Left cardiac atrium (tissue), 4 donors: ENCODE measurements at places on chromosomes 5 and 9. TPM values are rescaled to one million over a fixed set of nuclear protein-coding genes. Genes with fewer than 3 reads are reported as not detected.

Gene FAM81B
- 8.6 TPM for total RNA-seq

Gene SOHLH1
- not detected for total RNA-seq

Gene GPR150
- total RNA-seq = not detected

Gene GABRA1
- total RNA-seq = not detected

Gene GKAP1
- 12.5 TPM for total RNA-seq

Gene PRSS3
- not detected for total RNA-seq

GRCh38 chr5:177380805-177381126 lies 3.5 kb upstream of the SLC34A1 start:
- no peak for DNase-seq

DNA sequence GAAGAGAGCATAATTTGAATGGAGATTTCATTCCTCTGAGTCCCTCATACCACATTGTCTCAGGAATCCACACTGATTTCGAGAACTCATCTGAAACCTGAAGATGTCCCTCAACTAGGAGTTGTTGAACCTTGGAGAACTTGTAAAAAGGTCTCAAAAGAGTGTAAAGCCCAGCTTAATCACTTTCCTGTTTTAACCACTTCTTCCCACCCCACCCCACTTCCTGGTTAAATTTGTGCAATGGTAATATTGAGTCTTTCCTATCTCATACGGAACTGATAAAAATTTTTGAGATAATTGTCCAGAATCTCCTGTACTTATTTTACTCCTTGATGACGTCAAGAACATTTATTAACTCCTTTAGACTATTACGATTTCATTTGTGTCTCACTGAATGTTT lies 240.7 kb downstream of the ARRDC3 start:
- DNase-seq = no peak

- DNase-seq = no peak
Measured at GRCh38 chr5:137500615-137501225, 1.6 kb upstream of the SPOCK1 start.

DNA sequence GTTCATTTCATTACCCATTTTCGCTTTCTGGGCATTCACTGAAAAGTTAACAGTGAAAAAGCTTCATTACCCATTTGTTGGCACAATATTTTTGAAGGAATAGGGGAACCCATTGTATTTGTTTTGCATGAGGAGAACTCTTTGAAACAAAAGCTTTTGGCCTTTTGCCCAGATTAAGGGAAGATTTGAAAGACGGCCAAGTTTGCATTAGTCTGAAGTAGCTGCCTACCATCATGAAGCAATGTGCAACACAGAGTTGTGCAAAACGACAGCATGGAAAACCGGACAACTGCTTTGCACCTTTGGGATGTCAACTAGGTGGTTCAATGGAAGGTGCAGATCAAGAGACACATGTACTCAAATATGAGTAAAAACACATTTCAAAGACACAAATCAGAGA lies 84.9 kb downstream of the TRPM3 start:
- no peak for DNase-seq

- no peak for DNase-seq
Measured at GRCh38 chr9:86324308-86324707, 29.9 kb downstream of the TUT7 start.

GRCh38 chr5:98314292-98314691 lies 459.2 kb upstream of the RGMB start:
- DNase-seq = no peak

DNA sequence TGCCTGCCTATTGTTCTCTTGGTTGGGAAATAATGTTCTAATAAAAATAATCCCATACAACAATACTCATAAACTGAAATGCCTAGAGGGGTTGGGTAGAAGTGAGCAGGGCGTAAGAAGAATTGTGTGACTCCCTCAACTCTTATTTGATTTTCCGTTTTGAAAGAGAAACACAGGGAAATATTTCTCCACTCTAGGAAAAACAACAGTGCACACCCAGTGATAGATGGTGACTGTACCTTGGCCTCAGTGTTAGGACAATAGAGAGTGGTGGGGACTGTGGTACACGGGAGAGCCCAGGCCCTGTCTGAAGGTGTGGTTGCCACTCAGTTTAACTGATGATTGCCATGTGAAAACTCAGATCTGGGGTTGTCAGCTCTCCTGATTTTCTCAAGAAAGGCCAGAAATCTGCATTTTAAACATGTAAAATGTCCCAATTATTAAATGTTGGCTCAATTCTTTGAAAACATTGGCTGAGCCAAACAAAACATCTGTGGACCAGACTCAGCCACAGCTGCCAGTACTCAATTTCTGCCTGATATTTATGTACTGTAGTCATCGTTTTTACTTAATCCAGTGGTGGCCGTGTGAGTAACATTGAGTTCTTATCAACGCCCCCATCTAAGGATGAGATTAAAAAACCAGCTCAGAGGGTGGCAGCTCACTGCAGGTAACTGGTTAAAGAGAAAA lies 103.8 kb upstream of the ZNF618 start:
- DNase-seq = no peak

DNA sequence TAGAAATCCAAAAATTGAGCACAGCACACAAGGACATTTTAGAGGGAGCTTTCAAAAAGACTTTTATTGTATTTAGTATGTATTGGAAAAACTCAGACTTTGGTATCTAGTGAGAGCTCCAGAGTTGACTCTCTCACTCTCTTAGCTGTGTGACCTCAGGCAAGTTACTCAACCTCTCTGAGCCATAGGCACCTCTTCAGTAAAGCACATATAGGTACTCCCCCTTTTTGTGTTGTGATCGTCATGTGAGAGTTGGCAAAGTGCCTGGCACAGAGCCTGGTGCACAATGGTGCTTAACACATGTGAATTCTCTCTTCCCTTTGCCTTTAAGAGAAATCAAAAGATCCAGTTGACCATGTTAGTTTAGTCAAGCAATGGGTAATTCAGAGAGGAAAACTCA lies 186.2 kb downstream of the TMEM38B start:
- DNase-seq = no peak

DNA sequence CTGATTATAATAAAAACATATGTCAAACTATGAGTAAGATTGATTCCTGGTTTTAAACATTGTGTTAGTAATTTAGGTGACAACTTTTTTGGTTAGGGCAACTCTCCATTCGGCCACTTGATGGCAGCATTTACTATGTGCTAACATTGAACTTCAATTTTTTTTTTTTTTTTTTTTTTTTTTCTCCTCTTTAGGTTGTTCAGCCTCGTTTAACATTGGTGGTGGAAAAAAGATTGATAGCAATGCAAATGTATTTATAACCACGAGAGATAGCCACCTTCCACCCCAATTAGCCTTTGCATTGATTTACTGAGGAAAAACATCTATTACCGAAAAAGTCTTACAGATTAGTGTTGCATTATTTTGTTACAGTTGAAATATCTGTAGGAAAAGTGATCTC lies 159.1 kb downstream of the CSNK1G3 start:
- peak; percentile 29 for DNase-seq
